Activated CD4-positive, alpha-beta T cell treated with anti-CD3 and anti-CD28 coated beads, Interleukin-2, amount 50 U/mL, for 4 hours (primary cell): ENCODE measurements at places on chromosomes 5 and 9.

- DNase-seq: no peak
Observed at GRCh38 chr5:74648835-74649293, 8.3 kb upstream of the ENC1 start.

GRCh38 chr9:22817181-22817580 lies 370.6 kb downstream of the DMRTA1 start:
- no peak for DNase-seq

DNA sequence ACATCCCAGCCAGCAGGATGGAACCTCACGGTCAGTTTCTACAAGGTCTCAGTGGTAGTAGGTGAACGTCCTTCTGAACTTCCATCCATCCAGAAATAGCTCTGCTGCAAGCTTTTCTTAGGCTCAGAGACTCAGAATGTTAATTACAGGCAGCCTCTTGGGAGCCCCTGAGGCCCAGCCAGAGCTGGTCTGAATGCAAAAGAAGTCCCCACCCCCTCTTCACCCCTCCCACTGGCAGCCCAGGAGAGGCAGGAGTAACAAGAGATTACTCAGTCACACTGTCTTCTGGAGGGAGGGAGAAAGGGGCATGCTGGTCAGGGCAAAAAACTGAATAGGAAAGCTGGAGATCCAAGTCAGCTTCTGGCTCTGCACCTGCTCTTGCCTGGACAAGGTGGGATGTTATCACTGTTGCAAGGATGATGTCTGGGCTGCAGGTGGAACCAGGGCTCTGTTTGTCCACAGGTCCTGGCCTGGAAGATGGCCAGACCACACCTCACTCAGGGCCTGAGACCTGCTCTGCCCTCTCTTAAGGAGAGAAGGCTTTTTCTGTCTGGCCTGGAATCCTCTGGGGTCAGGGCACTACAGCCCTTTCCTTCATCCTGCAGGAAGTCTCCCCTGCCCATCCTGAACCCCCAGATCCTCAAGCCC lies 9.1 kb downstream of the ENHO start:
- no peak for DNase-seq

- no peak for DNase-seq
Observed at GRCh38 chr9:81268048-81268447, 421.3 kb downstream of the TLE1 start.

- no peak for DNase-seq
Observed at GRCh38 chr5:131218392-131218791, 45.5 kb upstream of the CDC42SE2 start.

- DNase-seq: no peak
Observed at GRCh38 chr5:135304352-135305221, 94.4 kb downstream of the MACROH2A1 start.

DNA sequence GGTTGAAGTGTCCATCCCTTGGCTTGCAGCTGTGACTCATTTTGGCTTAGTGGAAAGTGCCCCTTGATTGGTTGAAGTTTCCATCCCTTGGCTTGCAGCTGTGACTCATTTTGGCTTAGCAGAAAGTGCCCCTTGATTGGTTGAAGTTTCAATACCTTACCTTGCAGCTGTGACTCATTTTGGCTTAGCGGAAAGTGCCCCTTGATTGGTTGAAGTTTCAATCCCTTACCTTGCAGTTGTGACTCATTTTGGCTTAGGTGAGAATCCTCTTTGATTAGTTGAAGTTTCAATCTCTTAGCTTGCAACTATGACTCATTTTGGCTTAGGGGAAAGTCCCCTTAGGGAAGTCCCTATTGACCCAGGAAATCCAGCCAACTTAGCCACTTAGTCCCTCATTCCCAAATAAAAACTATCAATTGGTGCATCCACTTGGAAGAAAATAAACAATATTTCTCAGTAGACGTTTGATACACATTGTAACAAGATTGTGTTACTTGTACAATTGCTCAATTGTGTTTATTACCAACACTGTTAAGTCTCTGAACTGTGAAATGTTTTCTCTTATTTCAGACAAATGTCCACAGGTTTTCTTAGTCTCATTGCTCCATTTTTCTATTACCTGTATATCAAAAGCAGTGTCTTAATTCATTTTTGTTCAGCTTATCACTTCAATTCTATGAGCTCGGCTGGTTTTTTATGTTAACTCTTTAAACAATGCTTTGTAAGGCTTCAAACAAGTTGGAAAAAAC lies 2308.8 kb upstream of the ACO1 start:
- no peak for DNase-seq

GRCh38 chr9:33443464-33444154 lies 3.8 kb downstream of the AQP3 start:
- no peak for DNase-seq

DNA sequence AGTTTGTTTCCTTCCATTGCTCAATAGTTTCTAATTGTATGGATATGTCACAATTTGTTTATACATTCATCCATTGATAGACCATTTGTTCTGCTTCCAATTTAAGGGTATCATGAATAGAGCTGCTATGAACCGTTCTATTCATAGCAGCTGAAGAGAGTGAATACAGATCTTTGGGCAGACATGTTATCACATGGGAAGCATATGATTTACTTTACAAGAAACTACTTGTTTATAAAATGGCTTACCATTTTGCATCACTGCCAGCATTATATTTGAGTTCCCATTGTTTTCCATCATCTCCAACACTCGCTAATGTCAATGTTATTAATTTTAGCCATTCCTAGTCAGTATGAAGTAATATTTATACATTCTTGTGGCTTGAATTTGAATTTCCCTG lies 549.0 kb downstream of the MAT2B start:
- no peak for DNase-seq

DNA sequence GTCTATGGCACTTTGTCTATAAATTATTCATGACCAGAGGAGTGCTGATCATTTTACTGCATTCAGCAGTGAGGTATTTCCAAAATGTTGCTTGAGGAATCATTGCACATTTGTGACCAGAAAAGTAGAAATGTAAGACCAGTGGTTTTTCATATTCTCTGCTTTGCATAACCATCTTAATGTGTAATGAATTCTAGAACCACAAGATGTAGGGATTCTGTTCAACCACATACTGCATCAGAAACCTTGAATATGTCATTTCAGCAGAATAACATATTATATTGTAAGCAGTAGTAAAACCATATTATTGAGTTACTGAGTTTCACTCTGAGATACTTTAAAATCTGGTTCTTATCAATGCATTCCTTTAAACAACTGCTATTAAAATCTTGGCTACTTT lies 1243.4 kb downstream of the MAT2B start:
- DNase-seq: no peak

GRCh38 chr5:127700237-127700766 lies 2.9 kb upstream of the CCDC192 start:
- no peak for DNase-seq

- DNase-seq: no peak
Observed at GRCh38 chr9:3746296-3747275, 220.8 kb upstream of the RFX3 start.

- no peak for DNase-seq
Observed at GRCh38 chr5:110371011-110371724, 355.3 kb downstream of the TMEM232 start.

GRCh38 chr9:127015921-127016512 lies 101.4 kb downstream of the RALGPS1 start:
- DNase-seq: no peak

GRCh38 chr5:143121135-143121475 lies 282.4 kb downstream of the NR3C1 start:
- no peak for DNase-seq

- DNase-seq: no peak
Observed at GRCh38 chr9:137682428-137683105, 63.8 kb downstream of the EHMT1 start.

DNA sequence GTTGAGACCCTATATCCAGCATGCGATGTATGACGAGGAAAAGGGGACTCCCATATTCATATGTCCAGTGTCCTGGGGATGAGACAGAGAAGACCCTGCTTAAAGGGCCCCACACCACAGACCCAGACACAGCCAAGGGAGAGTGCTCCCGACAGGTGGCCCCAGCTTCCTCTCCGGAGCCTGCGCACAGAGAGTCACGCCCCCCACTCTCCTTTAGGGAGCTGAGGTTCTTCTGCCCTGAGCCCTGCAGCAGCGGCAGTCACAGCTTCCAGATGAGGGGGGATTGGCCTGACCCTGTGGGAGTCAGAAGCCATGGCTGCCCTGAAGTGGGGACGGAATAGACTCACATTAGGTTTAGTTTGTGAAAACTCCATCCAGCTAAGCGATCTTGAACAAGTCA lies 17.1 kb downstream of the BTNL3 start:
- no peak for DNase-seq

DNA sequence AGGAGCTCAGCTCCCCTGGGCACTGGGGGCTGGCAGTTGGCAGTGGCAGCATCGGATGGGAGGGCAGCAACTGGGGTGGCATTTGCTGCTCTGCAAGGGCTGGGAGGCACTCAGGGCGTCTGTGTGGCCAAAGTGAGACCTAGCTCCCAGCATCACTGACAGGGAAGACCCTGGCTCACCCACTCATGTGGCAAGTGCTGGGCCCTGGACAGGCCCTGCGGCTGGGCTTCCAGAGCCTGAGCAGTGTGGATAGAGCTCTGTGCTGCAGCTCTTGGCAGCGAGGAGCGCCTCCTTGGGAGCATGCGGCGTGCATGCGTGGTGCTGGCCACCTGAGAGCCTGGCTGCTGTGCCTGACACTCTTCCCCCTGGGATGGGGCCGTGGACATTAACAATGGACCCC lies 10.2 kb downstream of the CEP72 start:
- DNase-seq: no peak

DNA sequence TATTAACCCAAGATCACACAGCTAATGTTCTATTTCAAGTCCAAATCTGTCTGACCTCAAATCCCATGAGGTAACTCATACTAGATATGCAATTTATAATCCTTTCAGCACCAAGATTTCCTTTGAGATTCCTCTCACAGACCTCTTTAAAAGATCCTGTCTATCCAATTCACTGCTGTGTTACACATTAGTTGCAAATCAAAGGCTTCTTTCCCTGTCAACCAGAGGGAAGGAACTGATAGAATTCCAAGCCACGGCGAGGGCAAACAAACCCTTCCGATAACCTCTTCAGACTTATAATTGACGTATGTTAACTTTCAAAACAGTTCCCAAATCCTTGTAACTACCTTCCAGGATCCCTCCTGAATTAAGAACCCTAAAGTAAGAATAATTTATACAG lies 168.9 kb downstream of the DRD1 start:
- no peak for DNase-seq

DNA sequence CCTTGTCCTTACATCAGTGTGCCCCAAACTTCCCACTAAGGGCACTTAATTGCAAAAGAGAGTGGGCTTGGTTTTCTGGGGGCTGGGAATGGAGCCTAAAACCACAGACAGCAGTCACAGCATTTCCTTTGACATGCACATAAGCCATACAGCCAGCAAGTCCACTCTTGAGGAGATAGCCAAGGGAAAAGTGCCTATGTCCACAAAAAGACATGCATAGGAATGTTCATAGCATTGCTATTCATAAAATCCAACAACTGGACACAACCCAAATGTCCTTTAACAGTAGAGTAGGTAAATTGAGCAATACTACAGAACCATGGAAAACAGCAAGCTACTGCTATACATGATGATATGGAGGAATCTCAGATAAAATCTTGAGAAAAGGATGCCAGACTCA lies 11.7 kb upstream of the FAT2 start:
- no peak for DNase-seq

DNA sequence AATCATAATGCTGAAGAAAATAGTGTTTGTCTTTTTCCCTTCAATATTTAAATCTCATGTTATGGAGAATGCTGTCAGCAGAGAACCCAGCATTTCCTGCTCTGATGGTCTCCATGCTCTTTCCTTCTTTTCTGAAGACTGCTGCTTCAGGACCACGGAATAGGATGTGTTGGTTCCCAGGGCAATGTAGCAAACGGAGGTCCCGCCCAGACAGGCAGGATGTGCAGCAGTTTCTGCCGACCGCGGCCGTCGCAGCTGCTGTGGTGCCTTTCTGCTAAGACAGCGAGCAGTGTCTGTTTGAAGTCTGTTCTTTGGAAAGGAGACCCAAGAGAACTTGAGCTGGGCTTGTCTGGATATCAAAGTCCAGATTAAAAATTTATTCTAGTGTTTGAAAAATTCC lies 654.3 kb downstream of the CCDC171 start:
- DNase-seq: no peak

- no peak for DNase-seq
Observed at GRCh38 chr5:72543811-72544210, 36.6 kb upstream of the ZNF366 start.

DNA sequence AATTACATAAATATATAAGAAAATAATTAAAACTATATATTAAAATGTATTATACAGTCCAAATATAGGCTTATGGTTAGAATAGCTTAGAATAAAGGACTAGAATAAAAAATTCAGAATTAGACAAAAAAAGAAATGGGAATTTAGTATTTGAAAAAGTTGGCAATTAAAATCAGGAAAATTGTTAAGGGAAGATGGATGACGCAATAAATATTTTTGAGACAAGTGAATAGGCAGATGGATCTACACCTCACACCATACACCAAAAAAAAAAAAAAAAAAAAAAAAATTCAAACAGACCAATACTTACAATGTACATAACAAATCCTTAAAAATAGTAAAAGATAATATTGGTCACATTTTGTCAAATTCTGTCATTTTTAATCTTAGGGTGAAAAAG lies 200.7 kb downstream of the TMEM232 start:
- no peak for DNase-seq

DNA sequence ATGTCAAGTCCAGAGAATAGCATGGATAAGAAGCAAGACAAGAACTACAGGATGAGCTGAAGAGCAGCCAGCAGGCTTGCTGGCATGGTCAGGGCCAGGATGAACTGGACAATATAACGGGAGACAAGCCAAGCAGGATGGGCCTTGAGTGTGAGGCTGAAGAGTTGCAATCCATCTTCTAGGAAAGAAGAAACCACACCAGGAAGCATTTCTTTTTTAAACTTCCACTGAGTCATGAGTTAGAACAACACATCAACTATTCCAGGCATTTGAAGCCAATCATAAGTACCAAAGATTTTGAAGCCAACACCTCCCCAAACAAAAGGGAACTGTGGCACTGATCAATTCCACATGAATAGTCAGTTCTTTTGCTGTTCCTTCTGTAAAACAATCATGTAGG lies 27.3 kb downstream of the SLC31A2 start:
- no peak for DNase-seq

GRCh38 chr5:146849694-146850303 lies 28.8 kb downstream of the PPP2R2B start:
- DNase-seq: no peak

DNA sequence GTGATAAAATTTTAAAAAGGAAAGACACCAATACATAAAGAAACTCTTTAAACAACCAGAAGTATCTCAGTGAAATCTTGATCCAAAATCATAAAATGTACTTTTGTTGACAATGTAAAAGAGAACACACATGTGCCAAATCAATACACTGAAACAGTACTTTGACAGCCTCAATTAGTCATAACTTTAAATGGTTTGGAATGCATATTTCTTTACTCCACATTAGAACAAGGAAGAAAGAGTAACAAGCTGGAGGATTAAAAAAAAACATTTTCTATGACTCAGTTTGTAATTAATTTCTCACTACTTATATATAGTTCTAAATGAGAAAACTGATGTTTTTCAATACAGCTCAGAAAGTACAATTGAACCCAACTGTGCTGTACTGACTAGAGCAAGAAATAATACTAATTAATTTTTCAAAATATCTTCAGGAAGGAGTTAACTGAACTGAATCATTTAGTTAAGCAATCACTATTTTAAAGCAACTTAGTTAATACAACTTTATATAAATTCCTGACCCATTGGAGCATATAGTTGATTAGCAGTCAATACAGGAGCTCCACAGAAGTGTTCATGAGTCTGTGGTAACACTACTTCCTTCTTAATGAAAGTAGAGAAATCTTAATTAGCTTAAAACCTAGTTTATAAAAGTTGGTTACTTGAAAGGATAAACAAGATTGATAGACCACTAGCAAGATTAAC lies 101.0 kb downstream of the NR3C1 start:
- DNase-seq: no peak
